Activated CD4-positive, alpha-beta T cell treated with anti-CD3 and anti-CD28 coated beads, Interleukin-2, Interleukin-4, amounts not matched to agents 100 ng/mL and 50 ng/mL, durations not matched to agents 16 hours and 8 hours (primary cell): ENCODE measurements at places on chromosomes 13 and 19.

DNA sequence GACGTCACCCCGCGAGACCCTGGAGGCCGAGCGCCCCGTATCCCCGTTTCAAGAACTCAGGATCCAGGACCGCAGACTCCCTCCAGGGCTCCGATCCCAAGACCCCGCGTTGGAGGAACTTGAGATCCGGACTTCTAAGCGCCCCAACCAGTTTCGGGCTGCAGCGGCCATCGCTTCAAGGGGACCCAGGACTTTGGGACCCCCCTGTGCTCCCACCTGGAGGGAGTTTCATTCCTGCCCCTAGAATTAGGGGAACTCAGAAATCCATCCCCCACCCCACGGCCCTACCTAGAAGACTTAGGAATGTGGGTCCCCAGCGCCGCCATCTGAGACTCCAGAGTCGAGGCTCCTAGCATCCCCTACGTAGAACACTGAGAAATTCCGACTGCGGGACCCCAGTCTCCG is 400 bp downstream of the PLEKHG2 start:
- DNase-seq, result no peak

GRCh38 chr13:97658556-97658955 is 224.6 kb downstream of the RAP2A start:
- DNase-seq, result no peak

DNA sequence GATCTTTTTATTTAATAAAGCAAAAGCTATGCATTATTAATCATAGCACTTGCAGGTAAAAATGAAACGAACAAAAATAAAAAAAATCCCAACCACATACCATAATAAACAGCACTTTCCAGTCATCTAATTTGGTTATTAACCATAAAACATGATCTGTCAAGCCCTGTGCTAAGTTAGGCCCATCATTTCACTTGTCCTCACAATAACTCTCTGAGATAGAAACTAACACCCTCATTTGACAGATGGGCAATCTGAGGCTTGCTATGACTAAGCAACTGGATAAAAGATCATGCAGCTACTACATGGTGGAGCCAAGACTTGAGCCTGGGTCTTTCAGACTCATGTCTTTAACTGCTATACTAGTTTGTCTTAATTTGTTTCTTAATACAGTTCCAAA is 21.8 kb downstream of the PROSER1 start:
- peak; percentile 60 for DNase-seq

DNA sequence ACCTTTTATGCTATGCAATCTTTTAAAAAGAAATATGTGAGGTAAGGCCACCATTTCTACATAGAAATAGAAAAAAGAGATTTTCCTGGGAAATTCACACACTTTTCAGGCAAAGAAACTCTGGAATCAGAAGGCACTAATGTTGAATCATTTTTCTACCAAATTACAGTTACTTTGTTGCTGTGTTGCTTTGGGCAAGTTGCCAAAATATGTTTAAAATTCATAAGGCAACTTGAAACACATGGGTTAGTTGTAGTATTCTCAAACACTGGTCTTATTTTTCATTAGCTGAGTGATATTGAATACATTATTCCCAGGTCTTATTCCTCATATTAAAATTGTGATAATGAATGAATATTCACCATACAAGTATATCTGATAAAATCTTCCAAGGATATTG is 195.0 kb upstream of the SLITRK1 start:
- DNase-seq, result no peak

- no peak for DNase-seq
Measured at GRCh38 chr19:7280940-7281666, 13.1 kb downstream of the INSR start.

GRCh38 chr13:74465271-74465670 is 331.1 kb upstream of the KLF12 start:
- no peak for DNase-seq

- no peak for DNase-seq
Measured at GRCh38 chr13:108833531-108833930, 204.1 kb downstream of the MYO16 start.
